ENCODE measurements at places on chromosomes 1 and 21. TPM values are rescaled to one million over a fixed set of nuclear protein-coding genes. Genes with fewer than 3 reads are reported as not detected.

Gene CYP4Z1
- total RNA-seq = 0.52 TPM

Gene HES2
- not detected for total RNA-seq

DNA sequence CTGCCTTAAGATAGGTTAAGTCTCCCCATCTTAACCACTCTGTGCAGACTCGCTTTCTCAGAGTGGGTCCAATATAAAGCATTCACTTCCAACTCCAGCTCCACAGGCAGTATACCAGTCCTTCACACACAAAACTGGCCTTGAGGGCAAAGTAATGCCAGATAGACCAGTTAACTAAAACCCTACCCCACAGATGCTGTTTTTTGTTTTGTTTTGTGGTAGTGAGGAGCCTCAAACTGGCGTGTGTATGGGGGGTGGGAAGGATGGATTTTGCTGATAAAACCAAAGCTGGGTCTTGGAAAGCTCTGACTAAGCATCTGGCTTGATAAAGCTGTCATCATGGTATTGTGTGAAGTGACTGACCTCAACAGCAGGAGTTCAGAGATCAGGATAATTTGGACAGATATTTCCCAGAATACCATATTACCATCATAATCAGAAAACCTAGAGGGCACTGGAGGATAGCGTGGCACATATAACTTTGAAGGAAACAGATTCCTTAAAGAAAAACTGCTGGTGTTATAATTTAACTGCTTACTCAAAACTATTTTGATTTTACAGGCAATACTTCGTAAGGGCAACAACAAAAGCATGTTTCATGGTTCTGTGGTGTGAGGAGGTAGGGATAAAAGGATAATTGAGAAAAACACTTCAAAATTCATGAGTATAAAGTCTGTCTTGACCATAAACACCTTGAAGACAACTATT, 29.6 kb upstream of the CPLANE2 start:
- no peak overlapping the region for H3K27ac ChIP-seq
- no peak for DNase-seq
- no peaks in the 10 kb centered on the region for H3K36me3 ChIP-seq
- H3K27me3 ChIP-seq = no peaks in the 10 kb centered on the region

GRCh38 chr1:65114322-65114721, 33.7 kb upstream of the AK4 start:
- H3K27ac ChIP-seq = no peak overlapping the region
- no peaks in the 10 kb centered on the region for H3K36me3 ChIP-seq
- H3K4me3 ChIP-seq = no peak overlapping the region

DNA sequence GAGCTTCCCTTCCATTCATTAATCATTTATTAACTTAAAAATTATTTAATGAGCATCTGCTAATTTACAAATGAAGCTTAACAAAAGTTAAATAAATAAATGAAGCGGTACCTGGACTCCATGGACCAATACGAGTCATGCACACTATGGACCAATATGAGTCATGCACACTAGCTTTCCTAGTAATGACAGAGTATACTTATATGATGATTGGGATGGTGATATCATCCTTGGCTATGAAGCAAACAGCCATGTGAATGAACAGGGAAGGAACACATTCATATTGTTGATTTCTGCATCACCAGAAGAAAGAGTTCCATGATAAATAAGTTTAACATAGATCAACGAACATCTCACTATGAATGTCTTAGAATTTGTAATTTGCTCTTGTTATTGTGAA, 109.9 kb downstream of the SPAG17 start:
- no peaks in the 10 kb centered on the region for H3K36me3 ChIP-seq
- no peaks in the 10 kb centered on the region for H3K4me1 ChIP-seq
- no peak overlapping the region for H3K27ac ChIP-seq
- no peak for DNase-seq
- no peak overlapping the region for H3K4me3 ChIP-seq

GRCh38 chr1:173413271-173413707, 63.8 kb upstream of the PRDX6 start:
- no peaks in the 10 kb centered on the region for H3K4me1 ChIP-seq
- H3K4me3 ChIP-seq = no peak overlapping the region
- no peaks in the 10 kb centered on the region for H3K36me3 ChIP-seq
- no peak for DNase-seq
- H3K27me3 ChIP-seq = no peaks in the 10 kb centered on the region

DNA sequence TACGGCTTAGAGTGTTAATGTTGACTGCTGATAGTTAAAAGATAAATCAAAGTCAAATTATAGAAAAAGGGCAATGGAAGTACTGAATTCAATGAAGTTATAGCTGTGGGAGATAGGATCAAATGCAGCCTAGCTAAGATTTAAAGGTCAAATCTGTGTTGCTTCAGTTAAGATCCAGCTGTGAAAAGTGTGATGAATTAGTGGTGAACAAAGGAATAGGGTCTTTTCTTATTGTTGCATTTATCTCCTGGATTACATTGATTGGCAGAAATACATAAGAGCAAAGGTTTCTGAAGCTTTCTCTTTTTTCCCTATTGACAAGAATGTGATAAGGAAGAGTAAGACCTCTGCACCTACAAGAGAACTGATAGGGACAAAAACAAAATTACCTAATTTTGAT, 1234.6 kb upstream of the ADGRL2 start:
- no peak overlapping the region for H3K4me3 ChIP-seq
- no peak for DNase-seq
- no peak overlapping the region for H3K27ac ChIP-seq
- no peaks in the 10 kb centered on the region for H3K4me1 ChIP-seq
- no peaks in the 10 kb centered on the region for H3K36me3 ChIP-seq

- no peaks in the 10 kb centered on the region for H3K4me1 ChIP-seq
- no peak for DNase-seq
- H3K4me3 ChIP-seq = no peak overlapping the region
- H3K27ac ChIP-seq = no peak overlapping the region
- no peaks in the 10 kb centered on the region for H3K27me3 ChIP-seq
Observed at GRCh38 chr1:198676253-198676652, 37.4 kb downstream of the PTPRC start.

- no peak overlapping the region for H3K27ac ChIP-seq
- H3K27me3 ChIP-seq = no peaks in the 10 kb centered on the region
- no peak overlapping the region for H3K4me3 ChIP-seq
Observed at GRCh38 chr1:244439391-244440032, 12.2 kb downstream of the ADSS2 start.

DNA sequence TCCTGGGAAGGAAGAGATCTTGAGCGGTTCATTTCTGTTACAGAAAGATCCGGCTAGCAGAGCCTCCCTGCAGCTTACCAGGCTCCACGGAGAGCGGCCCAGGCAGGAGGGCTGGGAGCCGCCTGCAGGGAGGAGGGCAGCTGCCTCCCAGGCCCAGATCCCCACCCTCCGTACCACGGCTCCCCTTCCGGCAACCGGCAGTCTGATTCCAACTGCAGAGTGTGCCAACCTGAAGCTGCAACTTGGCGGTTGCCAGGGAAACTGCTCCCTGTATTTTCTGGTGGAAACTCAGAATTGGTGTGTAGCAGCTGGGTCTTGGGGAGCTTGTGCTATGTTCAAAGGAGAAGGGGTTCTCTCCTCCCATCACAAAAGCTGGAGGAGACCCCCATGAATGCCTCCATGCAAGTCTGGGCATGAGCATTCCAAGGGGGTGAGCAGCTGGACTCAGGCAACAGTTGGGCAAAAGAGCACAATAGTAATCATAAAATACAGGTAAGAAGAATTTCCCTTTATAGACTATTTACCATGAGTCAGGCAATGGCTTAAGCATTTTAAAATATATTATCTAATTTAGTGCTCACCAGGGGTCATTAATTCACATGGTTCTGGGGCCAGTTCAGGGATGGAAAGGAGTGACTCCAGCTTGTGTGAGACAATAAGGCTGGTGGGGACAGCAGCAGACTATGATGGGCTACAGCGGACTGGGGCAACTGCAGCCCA, 46.1 kb upstream of the KAZN start:
- H3K27ac ChIP-seq = no peak overlapping the region
- DNase-seq = no peak
- H3K4me3 ChIP-seq = no peak overlapping the region
- no peaks in the 10 kb centered on the region for H3K36me3 ChIP-seq

GRCh38 chr1:41731516-41732030, 187.1 kb downstream of the HIVEP3 start:
- H3K4me1 ChIP-seq = no peaks in the 10 kb centered on the region
- no peaks in the 10 kb centered on the region for H3K27me3 ChIP-seq
- H3K27ac ChIP-seq = no peak overlapping the region
- no peak overlapping the region for H3K4me3 ChIP-seq

GRCh38 chr1:167650269-167651160, 20.5 kb downstream of the RCSD1 start:
- H3K36me3 ChIP-seq = no peaks in the 10 kb centered on the region
- no peak overlapping the region for H3K4me3 ChIP-seq
- no peaks in the 10 kb centered on the region for H3K27me3 ChIP-seq
- no peaks in the 10 kb centered on the region for H3K4me1 ChIP-seq

DNA sequence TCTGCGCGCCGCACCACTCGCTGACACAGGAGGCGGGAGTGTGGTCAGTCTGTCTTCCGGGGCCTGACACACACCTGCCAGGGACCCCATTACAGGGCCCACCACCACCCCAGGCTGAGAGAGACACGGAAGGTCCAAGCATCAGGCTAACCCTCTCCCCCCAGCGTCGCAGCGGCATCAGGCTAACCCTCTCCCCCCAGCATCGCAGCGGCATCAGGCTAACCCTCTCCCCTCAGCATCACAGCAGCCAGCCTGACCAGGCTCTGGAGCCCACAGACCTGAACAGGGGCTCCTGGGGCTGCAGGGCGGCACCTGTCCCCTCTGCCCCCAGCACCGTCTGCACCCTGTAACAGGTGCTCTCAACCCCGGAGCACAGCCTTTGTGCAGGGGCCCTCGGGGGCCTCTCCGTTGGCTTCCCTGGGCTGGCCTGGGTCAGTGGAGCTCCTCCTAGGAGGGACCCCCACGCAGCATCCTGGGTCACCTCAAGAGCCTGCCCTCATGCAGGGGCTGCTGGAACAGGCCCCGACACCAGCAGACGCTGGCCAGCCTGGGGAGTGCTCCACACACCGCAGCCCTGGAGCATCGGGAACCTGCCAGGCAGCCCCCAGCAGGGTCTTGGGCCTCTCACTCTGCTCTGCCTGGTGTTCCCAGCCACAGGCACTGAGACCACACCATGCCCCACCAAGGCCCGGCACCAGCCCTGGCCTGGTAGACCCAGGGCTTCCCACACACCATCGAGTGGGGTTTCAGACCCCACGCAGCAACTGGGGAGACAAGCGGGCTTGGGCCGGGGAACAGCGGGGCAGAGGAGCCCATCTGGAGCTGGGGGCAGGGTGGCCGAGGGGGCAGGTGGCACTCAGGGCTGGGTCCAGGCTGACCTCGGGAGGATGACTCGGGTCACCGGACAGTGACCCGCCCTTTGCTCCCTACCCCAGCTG, 67.0 kb downstream of the MEGF6 start:
- H3K4me3 ChIP-seq = no peak overlapping the region
- H3K4me1 ChIP-seq = peaks cover 12% of the 10 kb centered on the region
- no peaks in the 10 kb centered on the region for H3K27me3 ChIP-seq
- no peak for DNase-seq

All from body of pancreas (tissue), 4 donors.